SHP77 (cell line): ENCODE measurements at places on chromosomes 1 and 21.
A peak's percentile ranks its signal among the peaks of the same experiment; 100 is the strongest.

- no peak for DNase-seq
Observed at GRCh38 chr1:58418283-58419228, 128.0 kb downstream of the OMA1 start.

GRCh38 chr1:229065613-229066012 lies 205.3 kb upstream of the RAB4A start:
- DNase-seq, result no peak

DNA sequence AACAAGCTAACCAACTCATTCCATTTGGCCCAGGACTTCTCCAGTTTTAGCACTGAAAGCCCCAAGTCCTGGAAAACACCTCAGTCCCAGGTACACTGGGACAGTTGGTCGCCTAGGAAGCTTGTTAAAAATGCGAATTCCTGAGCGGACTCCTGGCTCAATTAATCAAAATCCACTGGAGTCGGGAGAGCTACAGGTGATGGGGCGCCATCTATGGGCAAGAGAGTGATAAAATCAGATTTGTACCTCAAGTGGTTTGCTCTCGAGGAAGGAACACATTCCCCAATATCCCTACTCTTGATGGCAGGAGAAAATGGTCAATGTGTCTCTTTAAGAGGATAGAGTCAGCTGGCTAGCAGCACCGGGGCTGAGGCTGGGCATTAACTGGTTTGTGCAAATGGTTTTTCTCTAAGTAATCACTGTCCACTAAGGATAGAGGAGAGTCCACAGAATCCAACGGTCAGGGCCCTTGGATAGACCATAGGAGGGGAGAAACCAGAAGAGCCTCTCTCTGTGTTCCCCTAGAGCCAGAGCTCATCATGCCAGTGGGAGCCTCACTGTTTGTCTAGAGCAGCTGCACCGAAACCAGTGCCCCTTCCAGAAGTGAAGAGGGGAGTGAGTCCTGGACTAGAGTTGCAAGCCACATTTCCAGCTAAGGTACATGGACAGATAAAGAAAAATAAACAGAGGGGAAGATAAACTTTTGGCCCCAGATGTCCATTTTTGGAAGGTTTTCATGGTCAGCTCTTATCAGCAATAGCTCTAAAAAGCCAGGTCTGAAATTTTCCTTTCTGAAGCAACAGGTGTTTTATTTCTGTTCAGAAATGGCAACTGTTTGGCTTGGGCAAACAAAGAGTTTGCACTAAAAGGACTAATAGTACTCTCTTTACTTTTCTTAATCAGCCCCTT lies 148.5 kb downstream of the TENT5C start:
- DNase-seq, result peak; percentile 65

- DNase-seq, result no peak
Observed at GRCh38 chr1:43639976-43640794, 9.8 kb upstream of the KDM4A start.

- DNase-seq, result peak; percentile 82
Observed at GRCh38 chr1:241356519-241357365, at the start of gene RGS7. RGS7 (minus strand) TSS chr1:241357205.

DNA sequence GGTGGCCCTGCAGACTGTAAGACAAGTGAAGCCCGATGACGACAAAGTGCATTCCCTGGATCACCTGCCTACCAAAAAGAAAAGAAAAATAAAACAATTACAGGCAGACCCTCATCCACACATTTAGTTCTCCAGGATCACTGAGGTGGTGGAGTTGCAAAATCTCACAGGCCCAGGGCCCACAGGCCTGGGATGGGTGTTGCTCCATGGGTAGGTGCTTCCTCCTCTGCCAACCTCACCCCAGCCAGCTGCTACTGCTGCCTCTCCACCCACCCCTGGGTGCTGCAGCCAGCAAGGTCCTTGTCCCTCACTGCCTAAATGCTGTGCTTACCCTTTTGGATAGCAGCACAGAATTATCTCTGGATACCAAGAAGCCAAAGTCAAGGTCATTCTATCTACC lies 146.4 kb upstream of the GALNT2 start:
- no peak for DNase-seq

GRCh38 chr1:117753652-117754051 lies 147.8 kb downstream of the TENT5C start:
- no peak for DNase-seq

DNA sequence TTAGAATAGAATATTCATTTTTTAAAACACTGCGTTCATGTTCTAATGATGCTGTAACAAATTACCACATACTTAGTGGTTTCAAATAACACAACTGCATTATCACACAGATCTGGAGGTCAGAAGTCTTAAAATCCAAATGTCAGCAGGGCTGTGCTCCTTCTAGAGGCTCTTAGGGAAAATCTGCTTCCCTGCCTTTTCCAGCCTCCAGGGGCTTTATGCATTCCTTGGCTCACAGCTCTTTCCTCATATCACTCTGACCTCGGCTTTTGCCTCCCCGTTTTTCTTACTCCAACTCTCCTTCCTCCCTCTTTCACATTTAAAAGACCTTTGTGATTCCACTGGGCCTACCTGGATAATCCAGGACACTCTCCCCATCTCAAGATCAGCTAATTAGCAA lies 18.6 kb upstream of the FMN2 start:
- no peak for DNase-seq

DNA sequence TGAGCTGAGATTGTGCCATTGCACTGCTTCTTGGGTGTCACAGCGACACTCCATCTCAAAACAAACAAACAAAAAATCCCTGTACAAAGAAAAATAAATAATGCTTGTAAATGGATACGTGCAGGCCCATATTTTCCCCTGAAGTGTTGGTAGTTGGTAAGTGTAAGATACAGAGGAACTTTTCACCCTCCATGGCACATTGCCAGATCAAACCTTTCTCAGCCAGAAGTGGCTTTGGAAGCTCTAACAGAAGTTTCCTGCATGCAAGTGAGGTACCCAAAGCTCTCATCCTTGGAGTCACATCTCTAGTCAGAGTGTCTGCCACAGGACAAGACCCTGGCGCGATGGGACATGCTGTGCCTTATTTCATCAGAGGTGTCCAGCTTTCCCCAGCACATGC lies 7.3 kb downstream of the NDUFV3 start:
- DNase-seq, result no peak

DNA sequence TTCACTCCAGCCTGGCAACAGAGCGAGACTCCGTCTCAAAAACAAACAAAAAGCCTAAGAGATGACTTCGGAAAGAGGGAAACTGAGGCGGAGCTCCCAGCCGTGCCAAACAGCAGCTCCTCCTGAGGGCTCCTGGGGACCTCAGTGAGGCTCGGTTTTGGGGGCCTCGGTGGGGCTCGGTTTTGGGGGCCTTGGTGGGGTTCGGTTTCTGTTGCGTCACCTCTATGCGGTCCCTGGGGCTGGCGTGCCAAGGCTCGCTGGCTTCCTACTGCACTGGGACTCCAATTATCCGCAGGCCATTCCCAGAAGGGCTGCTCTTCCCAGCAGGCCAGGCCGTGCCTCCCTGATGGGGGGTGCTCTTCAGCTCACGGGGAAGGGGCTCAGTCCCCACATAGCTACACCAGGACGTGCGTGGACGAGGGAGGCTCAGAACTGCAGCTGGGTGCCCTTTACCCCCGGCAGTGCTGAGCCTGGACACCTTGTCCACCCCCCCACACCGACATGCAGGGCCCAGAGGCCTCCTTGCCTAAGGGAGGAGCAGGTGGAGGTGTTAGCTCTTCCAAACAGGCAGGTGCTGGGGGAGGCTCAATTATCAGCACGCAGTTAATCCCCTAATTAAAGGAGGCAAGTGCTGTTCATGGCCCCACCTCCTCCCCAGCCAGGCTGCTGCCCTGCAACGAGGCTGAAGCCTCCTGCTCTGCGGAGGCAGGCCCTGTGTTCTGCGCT lies 5.1 kb upstream of the C1orf159 start:
- DNase-seq, result no peak

GRCh38 chr1:80993154-80993980 lies 807.4 kb upstream of the ADGRL2 start:
- DNase-seq, result no peak

- no peak for DNase-seq
Observed at GRCh38 chr1:183780159-183780558, 24.8 kb upstream of the RGL1 start.

- peak; percentile 49 for DNase-seq
Observed at GRCh38 chr1:158496374-158496773, 24.4 kb downstream of the OR10R2 start.

- no peak for DNase-seq
Observed at GRCh38 chr1:41611068-41611931, 126.8 kb upstream of the EDN2 start.

- DNase-seq, result no peak
Observed at GRCh38 chr1:173508541-173508940, 31.4 kb downstream of the PRDX6 start.

DNA sequence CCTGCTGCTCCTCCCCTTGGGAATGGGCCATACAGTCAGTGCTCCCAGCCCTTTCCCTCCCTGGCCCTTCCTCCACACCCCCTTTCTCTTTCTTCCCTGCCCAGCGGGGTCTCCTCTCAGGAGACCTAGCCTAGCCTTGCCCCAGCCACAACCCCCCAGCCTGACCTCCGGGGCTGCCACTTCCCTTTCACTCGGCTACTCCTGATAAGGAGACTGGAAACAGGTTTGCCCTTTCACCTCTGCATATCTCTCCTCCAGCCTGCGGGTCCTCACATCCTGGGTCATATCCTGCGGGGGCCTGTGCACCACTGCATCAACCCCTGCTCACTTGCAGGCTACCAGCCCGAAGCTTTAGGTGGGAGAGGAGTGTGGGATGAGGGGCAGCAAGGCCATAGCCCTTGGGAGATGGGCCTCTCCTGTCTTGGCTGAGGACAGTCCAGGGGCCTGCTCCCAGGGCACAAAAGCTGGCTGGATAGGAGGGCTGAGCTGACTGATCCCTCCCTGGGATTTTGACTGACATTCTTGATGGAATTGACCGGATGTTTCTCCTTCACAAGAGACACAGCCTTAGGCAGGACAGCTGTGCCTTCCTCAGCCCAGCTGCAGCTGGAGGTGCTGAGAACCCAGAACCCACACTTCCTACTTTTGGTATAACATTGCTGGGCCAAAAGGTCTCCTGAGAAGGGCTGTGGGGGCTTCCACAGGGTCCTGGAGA lies 19.2 kb upstream of the ALX3 start:
- DNase-seq, result no peak

GRCh38 chr1:22652881-22653316 lies at the start of gene C1QB:
C1QB (plus strand) TSS chr1:22653236; CDS start chr1:22659463, 6,227 bp downstream.
- DNase-seq, result no peak

DNA sequence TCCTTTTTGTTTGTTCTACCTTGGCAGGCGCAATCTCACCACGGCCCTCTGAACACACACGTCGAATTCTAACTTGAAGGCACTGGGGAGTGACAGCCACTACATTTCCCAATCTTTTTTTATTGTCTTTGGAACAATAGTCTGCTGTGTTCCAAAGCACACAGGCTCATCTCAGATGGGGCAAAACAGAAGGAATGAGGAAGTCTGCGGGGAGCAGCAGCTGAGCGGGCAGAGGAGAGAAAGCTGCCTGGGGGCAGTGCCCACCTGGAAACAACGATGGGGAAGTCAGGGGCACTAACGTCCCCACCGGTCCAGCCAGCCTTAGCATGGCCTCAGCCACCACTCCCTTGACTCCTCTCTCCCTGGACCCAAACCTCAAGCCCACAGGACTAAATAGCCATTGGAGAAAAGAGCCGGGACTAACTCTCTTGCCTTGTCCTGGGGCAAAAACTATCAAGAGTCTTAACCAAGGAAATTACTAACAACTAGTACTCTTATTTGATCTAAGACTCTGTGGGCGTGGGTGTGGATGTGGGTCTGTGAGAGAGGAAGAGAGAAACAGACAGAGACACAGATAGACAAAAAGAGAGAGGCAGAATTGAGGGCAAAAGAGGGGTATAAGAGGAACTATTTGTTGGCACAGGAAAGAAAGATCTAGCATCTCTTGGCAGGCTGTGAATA lies 34.2 kb downstream of the SYF2 start:
- no peak for DNase-seq

- no peak for DNase-seq
Observed at GRCh38 chr1:45272913-45273371, 53.8 kb upstream of the HPDL start.

GRCh38 chr1:23736437-23737134 lies 6.7 kb upstream of the ELOA start:
- no peak for DNase-seq

DNA sequence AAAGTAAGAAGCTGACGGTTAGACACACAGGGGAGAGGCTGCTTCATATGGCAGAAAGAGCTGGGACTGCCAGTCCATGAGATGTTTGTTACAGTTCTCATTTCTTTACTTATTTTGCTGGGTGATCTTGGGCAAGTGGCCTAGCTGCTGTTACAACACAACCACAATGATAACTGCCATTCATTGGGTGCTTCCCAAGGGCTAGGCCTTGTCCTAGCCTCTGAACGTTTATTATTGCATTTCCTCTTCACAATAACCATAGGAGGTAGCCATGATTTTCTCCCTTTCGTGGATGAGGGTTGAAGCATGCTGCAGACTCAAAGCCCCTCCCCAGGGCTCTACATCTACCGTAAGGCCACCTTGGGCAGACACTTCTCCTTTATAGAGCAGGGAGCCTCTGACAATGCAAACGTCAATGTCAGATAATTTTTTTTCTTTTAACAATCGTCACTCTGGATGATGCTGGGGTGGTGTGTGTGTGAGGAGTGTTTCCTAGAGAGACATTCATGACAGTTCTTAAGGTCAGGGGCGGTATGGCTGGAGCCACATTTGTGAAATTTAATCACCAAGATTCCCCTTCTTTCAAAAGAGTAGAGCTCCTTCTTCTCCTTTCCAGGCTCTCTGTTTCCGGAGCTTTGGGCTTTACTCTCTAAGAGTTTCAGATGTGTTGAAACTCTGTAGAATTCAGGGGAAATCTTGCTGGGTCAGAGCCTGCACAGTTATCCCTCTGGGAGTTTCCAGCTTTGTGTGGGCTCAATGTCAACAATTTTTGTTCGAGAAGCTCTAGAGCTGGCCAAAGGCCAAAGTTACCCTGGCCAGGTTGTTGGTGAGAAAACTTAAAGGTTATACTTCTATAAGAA lies 138.5 kb upstream of the SGIP1 start:
- no peak for DNase-seq

GRCh38 chr1:153194331-153195050 lies 8.7 kb upstream of the LELP1 start:
- DNase-seq, result no peak

GRCh38 chr1:232704694-232705680 lies 75.1 kb upstream of the SIPA1L2 start:
- no peak for DNase-seq

DNA sequence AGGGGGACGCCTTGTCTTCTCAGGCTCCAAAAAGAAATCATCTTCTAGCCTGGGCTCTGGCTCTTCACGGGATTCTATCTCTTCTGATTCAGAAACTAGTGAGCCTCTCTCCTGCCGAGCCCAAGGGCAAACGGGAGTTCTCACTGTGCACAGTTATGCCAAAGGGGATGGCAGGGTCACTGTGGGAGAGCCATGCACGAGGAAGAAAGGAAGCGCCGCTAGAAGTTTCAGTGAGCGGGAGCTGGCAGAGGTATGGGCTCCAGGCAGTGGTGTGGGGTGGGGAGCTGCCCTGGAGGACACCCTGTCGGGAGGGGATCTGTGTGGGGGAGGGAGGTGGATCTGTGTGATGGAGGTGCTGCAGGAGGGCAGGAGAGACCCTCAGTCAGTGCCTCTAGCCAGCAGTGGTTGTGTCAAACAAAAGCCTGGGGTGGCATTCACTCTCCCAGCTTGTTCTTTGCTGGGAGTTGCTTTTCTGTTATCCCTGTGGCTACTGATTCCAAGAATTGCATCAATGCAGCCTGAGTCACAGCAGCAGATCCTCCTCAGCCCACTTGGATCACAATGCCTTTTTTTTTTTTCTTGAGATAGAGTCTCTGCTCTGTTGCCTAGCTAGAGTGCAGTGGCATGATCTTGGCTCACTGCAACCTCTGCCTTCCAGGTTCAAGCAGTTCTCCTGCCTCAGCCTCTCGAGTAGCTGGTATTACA lies 21.8 kb downstream of the KDM4A start:
- no peak for DNase-seq

- no peak for DNase-seq
Observed at GRCh38 chr1:178628637-178629251, 96.3 kb upstream of the RALGPS2 start.

GRCh38 chr1:215625949-215626348 lies 58.8 kb downstream of the KCTD3 start:
- no peak for DNase-seq
